Caki2 (cell line): ENCODE measurements at places on chromosomes 2 and 18.
A peak's percentile ranks its signal among the peaks of the same experiment; 100 is the strongest.

GRCh38 chr2:175431101-175431946 is 249.8 kb upstream of the ATP5MC3 start:
- no peak for DNase-seq

DNA sequence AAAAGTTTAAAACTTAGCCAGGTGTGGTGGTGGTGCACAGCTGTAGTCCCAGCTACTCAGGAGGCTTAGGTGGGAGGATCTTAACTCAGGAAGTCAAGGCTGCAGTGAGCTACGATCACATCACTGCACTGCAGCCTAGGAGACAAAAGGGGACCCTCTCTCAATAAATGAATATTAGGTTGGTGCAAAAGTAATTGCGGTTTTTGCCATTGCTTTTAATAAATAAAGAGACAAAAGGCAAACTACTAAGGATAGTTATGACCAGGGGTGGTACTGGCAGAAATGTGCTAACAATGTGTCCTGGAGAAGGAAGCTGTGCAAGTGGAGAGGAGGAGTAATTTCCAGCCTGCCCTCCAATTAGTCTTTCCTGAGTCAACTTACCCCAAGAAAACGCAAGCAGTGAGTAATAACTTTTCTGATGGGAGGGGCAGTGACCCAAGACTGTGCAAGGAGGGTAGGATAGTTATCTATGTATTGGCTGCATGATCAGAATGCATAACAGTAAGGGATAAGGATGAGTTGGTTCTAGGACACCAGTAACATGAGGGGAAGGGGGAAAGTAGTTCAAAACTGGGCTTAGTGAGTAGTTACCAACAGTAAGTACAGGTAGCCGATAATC is 1.5 kb downstream of the EXOC6B start:
- DNase-seq, result peak; percentile 59

DNA sequence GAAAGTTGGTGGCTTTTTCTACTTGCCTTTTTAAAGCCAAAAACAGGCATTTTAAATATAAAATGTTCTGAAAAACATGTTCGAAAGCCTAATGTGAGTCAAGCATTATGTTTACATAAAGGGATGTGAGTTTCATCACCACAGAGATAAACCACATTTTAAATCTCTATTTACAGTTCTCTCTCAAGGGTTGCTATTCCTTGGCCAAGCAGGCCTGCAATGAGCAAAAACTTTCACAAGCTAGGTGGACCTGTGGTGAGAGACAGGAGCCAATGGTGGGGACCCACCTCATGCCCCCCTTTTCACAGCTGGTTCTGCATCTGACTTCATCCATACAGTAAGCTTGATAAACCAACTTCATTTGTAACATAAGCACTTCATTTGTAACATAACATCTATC is 65.1 kb downstream of the CUL3 start:
- DNase-seq, result no peak

DNA sequence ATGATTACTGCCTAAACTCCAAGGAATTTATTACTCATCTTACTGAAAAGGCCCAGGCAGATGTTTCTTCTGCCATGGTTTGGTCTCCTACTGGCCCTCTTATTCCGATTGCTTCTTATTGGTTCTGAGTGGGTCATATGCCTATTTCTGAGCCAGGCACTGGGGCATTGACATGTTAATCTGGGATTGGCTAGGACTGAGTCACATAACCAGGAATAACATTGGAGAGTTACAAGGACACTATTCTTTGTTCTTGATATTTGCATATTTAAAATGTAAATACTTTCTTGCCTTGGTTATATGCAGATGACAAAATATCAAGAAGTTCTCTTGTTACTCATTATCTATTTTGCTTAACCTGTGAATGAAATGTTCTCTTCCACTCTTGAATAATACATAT is 534.4 kb upstream of the SLC39A10 start:
- DNase-seq, result no peak

DNA sequence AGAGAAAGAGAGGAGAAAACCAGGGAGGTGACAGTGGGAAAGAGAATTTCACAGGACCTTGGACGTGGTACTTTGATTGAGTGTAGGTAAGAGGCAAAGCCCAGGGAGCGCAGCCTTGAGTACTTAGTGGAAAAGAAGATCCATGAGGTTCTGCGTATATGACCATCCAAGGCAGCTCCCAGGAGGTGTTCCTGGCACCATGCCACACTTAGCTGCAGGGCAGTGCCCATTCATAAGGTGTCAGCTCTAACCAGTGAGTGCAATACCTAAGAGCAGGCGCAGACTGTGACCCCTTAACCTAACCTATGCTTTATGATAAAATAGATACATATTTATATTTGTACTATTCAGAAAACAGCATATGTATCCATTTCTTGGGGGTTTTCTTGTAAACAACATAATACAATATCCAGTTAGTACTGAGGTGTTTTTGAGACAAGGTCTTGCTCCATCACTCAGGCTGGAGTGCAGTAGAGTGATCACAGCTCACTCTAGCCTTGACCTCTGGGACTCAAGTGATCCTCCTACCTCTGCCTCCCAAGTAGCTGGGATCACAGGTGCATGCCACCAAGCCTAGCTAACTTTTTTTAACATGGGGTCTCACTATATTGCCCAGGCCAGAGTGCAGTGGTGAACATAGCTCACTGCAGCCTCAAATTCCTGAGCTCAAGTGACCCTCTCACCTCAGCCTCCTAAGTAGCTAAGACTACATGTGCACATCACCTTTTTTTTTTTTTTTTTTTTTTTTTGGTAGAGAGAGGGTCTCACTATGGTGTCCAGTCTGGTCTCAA is 174.6 kb downstream of the GFPT1 start:
- no peak for DNase-seq

- DNase-seq, result no peak
Measured at GRCh38 chr2:21034972-21035279, 8.9 kb downstream of the APOB start.

GRCh38 chr18:65073060-65073550 is 677.7 kb upstream of the CDH7 start:
- DNase-seq, result no peak

GRCh38 chr18:59202258-59202820 is 17.6 kb upstream of the GRP start:
- DNase-seq, result no peak

GRCh38 chr2:47201224-47201623 is 46.1 kb upstream of the STPG4 start:
- no peak for DNase-seq

GRCh38 chr2:12463189-12463588 is 253.5 kb upstream of the TRIB2 start:
- DNase-seq, result no peak

- peak; percentile 51 for DNase-seq
Measured at GRCh38 chr2:222709191-222709891, 37.9 kb downstream of the MOGAT1 start.

DNA sequence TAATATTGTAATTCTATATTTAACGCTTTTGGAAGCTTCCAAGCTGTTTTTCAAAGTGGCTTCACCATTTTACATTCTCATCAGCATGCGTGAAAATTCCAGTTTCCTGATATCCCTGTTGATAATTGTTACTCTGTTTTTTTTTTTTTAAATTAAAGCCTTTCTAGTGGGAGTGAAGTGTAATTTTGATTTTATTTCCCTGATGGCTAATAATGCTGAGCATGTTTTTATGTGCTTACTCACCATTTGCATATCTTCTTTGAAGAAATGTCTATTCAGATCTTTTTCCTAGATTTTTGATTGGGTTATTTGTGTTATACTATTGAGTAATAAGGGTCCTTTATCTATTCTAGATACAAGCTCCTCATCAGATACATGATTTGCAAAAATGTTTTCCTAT is 382.8 kb upstream of the HS6ST1 start:
- DNase-seq, result no peak

GRCh38 chr18:70499218-70499691 is 210.4 kb downstream of the SOCS6 start:
- no peak for DNase-seq

DNA sequence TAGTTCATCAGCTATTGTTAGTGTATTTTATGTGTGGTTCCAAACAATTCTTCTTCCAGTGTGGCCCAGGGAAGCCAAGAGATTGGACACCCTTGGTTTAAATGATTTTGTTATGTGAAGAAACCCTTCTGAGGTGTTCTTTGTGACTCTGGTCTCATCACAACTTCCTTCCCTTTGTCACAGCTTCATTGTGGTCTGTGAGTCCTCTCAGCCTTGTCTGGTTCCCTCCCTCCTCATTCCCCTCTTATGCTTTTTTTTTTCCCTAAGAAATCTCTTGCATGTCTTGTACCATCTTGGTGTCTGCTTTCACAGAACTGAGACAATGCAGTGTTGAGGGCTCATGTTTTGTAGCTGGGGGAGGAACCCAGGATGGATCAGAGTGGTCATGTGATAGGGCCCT is 118.9 kb downstream of the TMEM182 start:
- no peak for DNase-seq

GRCh38 chr2:221741496-221742211 is 169.6 kb upstream of the EPHA4 start:
- no peak for DNase-seq

DNA sequence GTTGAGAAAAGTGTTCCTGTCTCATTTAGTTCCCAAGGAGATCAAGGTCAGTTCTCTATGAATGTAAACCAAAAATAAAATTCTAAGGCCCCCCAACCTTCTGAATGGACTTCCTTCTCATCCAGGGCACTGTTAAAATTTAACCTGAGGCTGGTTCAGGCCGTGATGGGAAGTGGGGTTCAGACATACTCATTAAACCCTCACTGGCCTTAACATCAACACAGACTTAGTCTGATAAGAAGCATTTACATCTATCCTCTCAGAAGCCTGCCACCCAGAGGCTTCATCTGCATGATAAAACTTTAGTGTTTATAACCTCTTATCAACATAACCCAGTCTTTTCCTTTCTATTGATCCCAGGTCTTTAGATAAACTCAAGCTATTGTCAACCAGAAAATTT is 22.4 kb downstream of the ITSN2 start:
- no peak for DNase-seq

DNA sequence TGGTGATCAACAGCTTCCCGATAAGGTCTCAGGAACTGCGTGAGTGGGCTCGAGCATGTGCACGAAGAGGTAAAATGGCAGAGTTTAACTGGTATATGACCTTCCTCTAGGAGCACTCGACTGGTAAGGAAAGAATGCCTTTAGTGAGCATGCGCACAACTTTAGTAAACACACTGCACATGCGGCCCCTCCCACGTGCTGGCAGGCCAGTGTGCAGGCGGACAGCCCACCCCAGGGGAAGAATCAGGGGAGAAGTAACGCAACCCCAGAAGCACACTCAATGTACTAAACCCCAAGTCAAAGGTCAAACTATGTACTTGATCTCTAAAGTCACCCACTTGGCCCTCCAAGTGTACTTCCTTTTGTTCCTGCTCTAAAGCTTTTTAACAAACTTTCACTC is 28.7 kb upstream of the SLC25A52 start:
- no peak for DNase-seq

GRCh38 chr18:23733895-23734294 is 44.6 kb downstream of the LAMA3 start:
- DNase-seq, result no peak

DNA sequence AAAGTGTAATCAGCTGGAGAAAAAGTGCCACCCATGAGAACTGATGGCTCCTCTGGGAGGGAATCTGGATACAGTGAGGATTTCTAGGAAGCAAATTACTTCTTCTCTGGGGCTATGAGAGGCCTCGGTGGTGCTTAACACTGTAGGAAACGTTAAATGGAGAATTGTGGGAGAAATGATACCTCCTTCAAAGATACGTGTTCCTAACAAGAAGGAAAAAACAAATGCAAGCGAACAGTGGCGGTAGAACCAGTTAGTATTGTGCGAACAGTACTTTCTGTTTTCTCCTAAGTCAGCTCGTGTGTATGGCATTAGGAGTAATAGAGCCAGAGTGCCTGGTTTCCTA is 587 bp upstream of the MTIF2 start:
- DNase-seq, result no peak

- DNase-seq, result no peak
Measured at GRCh38 chr2:1972422-1972821, 228.1 kb upstream of the PXDN start.

GRCh38 chr18:3726238-3726951 is 276.4 kb downstream of the TGIF1 start:
- peak; percentile 51 for DNase-seq

DNA sequence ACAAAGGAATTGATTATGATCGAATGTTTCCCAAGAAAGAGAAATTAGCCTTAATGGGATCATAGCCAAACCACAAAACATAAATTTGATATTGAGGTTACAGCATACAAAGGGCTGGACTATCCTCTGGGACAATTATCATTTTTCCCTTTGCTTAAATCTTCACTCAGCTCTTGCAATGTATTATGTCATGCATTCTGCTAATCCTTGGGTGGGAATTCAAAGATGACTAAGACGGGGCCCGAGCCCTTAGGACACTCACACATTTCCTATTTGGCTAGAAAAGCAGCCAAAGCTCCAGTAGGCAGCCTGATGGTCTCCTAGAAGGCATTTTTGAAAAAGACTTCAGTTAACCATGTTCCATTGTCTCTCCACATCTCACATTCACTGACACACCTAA is 17.2 kb upstream of the NMI start:
- no peak for DNase-seq

DNA sequence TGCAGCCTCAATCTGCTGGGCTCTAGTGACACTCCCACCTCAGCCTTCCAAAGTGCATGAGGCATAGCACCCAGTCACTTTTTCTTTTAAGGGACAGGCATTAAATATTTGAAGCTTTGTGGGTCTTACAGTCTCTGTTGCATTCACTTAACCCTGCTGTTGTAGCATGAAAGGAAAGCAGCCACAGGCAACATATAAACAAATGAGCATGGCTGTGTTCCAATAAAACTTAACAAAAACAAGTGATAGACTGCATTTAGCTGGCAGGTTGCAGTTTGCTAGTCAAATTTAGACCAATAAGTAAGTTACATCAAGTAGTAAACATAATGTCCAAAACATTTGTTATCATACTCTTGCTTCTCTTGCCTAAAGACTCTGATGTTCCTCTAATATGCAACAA is 297.3 kb upstream of the MMADHC start:
- no peak for DNase-seq

- no peak for DNase-seq
Measured at GRCh38 chr2:229300790-229301189, 29.7 kb upstream of the PID1 start.

- DNase-seq, result no peak
Measured at GRCh38 chr2:191757208-191757607, 79.3 kb downstream of the NABP1 start.

DNA sequence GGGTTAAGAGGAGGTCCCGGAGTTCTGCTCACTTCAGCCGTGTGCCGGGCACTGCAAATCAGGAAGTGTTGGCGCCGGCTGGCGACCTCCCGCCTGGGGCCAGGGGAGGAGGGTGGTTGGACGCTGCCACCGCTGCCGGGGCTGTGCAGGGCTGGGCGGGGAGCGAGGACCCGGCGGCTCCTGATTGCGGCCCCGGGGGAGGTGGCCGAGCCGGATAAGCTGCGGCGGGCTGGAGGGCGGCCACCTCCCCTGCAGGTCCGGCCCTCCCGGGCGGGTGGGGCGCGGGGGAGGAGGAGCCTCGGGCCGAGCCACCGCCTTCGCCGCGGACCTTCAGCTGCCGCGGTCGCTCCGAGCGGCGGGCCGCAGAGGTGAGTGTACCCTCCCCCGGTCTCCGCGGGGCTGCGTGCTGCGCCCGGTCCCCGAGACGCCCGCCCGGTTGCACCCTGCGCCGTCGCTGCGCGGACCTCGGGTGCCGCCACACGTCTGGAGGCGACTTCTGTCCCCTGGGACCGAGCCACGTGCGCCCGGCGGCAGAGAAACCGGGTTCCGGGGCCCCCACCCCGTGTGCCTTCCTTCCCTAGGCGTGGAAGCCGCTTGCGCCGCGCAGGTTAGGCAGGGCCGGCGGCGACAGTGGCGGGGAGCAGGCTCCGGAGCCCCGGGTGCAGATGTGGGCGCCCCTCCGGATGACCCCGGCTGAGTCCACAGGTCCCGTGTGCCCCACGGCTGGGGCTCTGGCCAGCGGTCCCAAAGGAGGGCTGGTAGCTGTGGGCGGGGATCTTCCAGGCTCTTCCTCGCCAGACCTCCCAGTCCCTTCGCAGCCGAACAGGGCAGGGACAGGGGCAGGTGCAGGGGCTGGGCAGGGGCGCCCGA is at the start of gene STEAP3:
Gene STEAP3, plus strand, starts transcription at position 314 of the 870 bp plus-strand sequence. CDS start 7,179 bp downstream, outside the sequence.
- DNase-seq, result peak; percentile 80
